GM12878 (cell line): ENCODE measurements at places on chromosomes 6 and 20. TPM values are rescaled to one million over a fixed set of nuclear protein-coding genes. Genes with fewer than 3 reads are reported as not detected.

DNA sequence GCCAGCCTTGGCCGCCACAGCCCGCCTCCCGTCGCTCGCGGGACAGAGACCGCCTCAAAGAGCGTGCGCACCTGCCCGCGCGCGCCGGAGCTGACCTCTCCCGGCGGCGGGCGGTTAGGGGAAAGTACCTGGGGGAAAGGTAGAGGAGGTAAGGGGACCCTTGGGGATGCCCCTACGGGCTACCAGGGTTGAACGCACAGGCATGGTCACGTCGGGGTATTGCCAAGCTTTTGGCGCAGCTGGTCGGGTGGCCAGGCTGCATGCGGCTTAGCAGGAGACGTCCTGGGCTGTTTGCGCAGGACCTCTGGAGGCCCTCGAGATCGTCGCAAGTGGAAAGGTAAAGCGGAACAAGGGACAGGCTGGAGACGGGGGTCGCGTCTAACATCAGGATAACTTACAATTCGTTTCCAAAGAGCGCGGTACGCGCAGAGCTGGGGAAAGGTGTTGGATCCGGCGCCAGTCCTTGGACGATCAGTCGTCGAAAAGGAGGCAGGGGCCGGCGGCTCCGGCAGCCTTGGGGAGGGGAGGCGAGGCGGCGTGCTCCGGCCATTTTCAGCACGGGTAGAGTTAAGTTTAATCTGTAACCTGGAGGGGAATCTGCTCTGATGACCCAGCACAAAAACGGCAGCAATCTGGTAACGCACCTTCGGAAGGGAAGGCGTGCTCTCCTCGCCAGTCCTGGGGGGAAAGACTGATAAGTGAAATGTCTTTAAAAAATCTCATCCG is 9.0 kb downstream of the GNAS-AS1 start:
- DNase-seq: no peak

DNA sequence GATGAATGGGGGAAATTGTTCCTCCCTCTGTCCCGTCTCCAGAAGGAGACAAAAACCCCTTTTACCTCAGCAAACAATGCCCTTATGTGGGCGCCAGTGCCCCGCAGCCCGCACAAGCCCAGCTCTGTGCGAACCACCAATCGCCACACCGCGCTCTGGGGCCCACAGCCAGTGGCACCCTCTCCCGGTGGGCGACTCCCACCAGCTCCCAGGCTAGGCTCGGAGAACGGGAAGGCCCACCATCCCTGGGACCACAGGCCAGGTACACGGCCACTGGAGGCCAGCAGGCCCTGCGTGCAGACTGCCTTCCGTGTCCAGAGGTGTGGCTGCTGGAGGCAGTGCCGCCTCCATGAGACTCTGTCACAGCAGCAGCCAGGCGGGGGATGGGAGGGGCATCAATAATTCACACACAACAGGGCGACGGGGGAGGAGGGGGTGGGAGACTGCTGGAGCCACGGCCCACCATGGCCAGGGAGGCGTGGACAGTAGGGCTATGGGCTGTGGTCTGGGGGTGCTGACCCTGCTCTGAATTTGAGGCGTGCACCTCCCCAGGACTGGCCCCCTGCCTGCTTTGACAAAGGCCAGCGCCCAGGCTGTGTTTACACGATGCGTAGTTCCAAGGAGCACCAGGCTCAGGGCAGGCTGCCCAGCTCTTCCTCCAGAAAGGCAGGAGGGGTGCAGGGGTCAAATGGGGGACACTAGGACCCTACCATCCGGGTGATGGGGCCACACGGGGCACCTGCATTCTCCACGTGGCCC is 105.7 kb downstream of the ASXL1 start:
- DNase-seq: no peak

- no peak for DNase-seq
These were observed 578 bp downstream of the RGL2 start for GRCh38 chr6:33297956-33298772.

- DNase-seq: no peak
These were observed 4.2 kb downstream of the RIMS4 start for GRCh38 chr20:44805979-44806620.

GRCh38 chr20:51376111-51376510 is 166.4 kb downstream of the NFATC2 start:
- no peak for DNase-seq

DNA sequence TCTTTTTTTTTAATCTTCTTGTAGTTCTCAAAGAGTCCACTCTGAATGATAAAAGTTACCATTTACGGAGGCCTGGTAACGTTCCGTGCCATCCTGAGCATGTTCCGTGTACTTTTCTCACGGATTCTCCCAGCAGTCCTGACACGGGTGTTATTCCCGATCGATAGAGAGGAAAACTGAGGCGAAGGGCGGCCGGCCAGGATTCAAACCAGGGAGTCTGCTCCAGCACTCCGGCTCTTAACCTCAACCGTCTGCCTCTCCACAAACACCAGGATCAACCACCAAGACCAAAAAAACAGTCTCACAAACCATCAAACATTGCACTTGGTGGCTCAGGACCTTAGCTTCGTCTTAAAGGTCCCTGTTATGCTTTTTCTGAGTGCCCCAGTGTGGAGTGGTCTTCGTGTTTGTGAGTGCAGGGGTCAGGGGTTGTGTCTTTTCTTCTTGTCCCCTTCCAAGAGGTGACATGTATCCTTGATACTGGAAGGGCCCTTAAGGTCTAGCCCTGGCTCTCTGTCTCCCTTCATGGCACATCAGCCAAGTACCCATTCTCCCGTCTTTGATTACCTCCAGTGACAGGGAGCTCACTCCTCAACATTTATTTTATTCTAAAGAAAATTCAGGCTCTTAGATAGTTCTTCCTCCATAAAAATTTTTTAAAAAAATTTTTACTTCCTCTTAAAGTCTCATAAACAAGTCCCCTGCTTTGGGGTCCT is 35.1 kb downstream of the SRC start:
- DNase-seq: no peak

The AIF1 gene
- polyA plus RNA-seq: 133 and 146 TPM in 2 replicates
